Left renal pelvis (tissue), 4 donors: ENCODE measurements at places on chromosomes 11 and 22. TPM values are rescaled to one million over a fixed set of nuclear protein-coding genes. Genes with fewer than 3 reads are reported as not detected.

DNA sequence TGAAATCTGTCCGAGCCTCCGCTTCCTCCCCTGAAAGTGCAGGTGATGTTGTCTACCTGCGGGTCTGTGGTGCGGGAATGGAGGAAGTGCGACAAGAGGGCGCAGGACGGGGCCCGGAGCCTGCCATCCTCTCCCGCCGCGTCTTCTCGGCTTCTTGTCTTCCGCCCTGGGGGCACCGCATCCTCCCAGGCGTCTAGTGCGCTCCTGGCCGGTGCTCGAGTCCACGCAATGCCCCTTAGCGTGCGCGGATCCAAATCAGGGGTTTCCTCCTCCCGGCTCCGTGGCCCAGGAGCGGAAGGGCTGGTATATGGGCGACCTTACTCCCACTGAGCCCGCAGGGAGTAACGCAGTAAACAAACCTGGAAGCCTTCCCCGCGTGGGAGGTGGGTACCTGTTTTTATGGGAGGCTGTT lies 405 bp downstream of the SFI1 start:
- DNase-seq = no peak

DNA sequence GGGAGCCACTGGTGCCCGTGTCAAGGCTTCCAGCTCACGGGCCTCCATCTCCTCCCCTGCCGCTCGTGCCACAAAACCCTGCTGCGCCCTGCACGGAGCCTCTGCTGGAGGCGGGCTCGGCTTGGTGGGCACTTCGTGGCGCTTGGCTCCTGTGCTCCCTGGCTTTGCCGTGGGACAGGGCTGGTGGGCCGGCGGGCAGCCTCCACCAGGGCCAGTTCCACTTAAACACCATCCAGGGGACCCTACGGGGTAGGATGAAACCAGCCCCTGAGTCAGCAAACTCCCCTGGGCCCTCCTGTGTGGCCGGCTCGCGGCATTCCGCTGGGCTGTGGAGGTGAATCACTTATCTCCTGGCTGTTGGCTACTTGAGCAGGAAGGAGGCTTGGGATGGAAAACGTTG lies 1304.6 kb downstream of the BRD1 start:
- no peak for DNase-seq

DNA sequence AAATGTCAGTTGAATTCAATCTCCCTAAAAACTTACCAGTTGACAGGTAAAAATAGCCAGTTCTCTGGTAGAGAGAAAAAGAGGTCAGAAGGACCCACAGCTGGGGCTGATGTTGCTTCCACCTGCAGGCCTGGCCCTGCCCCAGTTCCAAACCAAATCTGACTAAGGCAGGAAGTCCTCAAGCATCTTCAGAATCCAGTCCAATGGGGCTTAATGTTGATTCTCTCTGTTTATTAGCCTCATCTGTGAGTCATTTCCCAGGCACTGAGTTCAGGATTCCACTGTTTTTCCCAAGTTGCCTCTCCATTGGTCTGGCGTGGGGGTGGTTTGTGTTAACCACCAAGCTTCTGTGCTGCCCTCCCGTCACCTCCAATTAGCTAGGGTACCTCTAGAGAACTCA lies 601.8 kb downstream of the INSC start:
- DNase-seq = no peak

- no peak for DNase-seq
Observed at GRCh38 chr22:35660291-35661127, 12.3 kb downstream of the APOL6 start.

- no peak for DNase-seq
Observed at GRCh38 chr11:74815966-74816365, 67.3 kb downstream of the RNF169 start.

The OR5AL1 gene
- polyA plus RNA-seq = not detected
